Type B pancreatic cell (in vitro differentiated cells): ENCODE measurements at places on chromosomes 2 and 18.

DNA sequence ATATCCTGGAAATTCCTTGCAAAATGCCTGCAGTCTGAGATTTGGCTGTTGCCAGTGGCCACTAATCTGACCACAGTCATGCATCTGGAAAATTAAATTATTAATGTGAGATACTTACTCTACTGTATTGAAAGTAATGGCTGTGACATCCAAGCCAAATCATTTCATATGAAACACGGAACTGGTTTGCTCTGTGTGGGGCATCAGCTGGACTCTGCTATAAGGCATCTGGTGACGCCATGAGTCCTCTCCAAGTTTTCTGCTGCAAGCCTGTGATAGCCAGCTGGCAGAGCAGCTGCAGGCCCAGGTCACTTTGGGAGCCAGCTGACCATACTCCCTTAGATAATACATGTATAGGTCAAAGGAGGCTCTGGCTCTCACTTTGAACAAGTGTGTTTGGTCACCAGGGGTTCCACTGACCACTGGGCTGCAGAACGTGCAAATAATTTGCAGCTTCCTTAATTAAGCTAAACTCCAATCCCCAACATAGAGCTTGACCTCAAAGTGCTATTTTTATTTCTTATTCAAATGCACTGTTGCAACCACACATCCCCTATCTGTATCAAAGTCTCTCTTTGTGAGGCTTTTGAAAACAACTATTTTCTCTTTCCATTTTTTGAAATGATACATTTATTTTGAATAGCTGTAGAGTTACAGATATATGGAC, 152.9 kb downstream of the NCKAP5 start:
- DNase-seq = no peak

GRCh38 chr2:97011977-97012569, 25.7 kb upstream of the FAM178B start:
- no peak for DNase-seq

DNA sequence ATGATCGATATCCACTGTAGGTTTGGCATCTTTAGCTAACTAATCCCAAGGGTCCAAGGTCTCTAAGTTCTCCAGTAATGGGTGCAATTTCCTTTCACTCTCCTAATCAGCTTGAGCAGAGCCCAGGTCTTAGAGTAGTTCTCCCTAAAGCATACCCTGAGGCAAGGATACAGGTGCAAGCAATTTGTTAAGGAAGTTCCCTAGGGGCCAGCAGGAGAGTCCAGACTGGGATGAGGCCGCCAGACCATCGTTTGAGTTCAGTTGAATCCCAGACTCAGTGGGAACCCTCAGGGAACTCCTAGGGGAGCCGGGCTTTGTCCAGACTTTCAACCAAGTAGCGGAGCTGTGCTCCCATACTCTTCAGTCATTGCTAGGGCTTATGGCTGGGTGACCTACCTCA, 835.4 kb upstream of the CDH2 start:
- no peak for DNase-seq

- peak; percentile 43 for DNase-seq
Observed at GRCh38 chr18:13550418-13551304, 175.7 kb downstream of the FAM210A start.

GRCh38 chr2:224946895-224947294, 95.4 kb downstream of the DOCK10 start:
- DNase-seq = no peak

DNA sequence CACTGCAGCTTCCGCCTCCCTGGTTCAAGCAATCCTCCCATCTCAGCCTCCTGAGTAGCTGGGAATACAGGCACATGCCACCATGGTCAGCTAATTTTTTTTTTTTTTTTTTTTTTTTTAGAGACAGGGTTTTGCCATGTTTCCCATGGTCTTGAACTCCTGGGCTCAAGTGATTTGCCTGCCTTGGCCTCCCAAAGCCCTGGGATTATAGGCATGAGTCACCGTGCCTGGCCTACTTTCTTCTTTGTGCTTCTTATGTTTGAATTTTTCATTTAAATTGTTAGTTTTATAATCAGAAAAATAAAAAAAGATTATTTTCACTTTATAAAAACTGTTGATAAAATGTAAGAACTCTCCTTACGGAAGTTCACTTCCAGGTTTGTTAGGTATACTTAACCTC, 101.5 kb upstream of the LPIN2 start:
- DNase-seq = no peak

DNA sequence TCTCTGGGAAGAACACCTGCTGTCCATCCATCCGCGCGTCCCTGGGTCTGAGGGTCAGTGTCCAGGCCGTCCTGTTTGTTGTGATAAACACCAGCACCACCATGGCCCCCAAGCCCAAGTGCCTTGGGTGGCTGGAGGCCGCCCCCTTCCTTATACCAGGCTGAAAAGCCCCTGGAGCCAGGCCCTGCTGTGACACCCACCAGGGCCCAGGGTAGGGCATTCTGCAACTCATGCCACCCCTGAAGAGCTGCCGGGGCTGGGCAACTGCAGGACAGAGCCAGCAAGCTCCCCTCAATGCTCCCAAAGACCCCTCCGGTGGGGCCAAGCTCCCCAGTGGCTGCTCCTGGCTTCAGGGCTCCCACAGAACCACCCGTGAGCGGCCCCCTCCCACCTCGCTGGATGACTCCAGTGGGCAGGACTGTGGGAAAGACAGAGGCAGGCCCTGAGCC, 31.9 kb upstream of the SNED1 start:
- no peak for DNase-seq

DNA sequence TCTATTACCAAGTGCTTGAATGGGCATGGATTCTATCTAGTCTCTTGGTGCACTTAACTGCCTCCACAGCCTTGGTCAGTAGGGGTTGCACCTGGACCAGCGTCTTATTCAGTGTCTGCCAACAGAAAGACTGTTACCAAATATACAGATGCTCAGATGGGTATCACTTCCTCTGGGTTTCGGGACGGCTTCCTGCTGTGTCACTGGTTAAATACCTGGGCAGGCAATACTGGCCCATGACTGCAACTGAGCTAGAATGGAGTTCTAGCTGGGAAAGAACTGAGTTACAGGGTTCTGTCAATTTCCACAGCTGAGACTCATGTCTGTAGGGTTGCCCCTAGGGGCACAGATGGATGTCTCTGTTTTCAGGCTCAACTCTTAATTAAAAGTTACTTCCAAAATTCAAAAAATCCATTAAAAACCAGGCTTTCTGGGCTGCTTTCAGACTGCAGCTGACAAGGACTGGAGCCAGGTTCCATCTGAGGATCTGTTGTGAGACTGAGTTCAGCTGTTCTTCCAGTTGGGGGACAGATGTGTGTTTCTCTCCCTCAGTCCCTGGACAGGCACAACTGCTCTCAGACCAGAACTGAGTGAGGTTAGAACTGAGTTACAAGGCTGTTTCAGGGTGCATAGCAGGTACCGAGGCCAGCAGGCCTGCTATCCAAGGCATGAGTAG, 789.6 kb upstream of the SLC8A1 start:
- no peak for DNase-seq

DNA sequence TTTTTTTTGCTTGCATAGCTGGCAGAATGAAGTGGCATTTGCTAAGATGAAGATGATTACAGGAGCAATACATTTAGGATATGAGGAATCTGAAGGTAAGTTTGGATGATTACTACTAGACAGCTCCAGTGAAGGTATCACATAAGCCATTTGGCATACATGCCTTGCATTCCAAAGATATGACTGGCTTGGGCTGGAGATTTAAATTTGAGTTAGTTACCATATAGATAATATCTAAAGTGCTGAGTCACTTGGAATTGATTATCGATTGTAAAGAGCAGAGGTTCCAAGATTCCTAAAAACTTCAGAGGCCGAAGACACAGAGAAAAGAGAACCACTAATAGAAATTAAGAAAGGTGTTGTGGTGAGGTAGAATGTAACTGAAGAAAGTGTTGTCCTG, 1026.4 kb downstream of the DSC3 start:
- DNase-seq = no peak

DNA sequence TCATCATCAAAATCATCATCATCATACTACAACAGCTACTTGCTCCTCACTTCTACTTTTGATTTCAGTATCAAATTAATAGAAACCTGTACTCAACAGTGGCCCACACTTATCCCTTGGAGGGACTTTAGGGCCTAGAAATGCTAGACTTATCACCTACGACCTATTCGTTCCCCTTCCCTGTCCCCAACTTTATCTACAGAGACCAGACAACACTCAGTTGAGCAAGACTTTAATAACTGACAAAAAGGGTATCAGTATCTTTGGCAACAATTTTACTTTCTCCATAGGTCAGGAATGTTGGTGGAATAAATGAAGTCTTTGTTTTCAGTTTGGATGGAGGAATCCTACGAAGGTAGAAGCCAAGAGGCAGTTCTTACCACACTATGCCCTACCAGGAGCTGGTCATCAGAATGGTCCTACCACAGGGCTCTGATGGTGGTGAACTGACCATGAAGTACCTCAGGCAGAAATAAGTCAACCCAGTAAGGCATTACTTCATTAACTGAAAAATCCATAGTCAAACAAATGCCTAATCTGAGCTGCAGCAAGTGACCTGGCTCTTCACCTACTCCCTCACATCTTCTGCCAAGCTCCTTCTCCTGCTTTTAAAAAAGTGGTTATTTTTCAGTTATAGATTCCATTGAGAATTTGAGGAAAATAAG, 26.6 kb downstream of the MBD2 start:
- no peak for DNase-seq

DNA sequence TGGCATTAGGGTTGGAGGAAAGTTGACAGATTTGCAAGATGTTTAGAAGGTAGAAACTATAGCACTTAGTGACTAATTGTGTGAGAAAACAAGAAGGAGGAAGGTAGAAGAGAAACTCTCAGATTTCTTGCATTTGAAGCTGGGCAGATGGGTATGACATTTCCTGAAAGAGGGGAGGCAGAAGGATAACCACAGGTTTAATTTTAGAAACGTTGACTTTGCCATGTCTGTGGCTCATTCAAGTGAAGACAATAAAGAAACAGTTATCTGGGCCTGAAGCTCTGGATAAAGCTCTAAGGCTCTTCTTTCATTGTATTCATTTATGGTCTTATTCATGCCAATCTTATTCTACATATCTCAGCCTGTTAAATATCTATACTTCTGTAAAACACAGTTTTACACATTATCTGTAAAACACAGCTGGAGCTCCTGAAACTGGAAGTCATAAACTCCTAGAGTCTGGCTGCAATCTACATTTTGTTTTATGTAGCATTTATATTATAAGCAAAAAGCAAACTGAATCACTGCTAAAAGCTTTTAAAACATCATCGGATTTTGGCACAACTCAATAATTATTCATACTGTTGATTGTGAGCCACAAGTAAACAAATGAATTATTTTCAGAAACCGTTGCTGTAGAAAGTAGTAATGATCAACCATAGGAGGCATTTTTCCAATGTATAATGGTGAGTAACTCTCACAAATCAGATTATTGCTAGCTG, 138.5 kb downstream of the RIT2 start:
- DNase-seq = no peak

- DNase-seq = no peak
Observed at GRCh38 chr2:7672027-7672684, 754.9 kb downstream of the RNF144A start.

GRCh38 chr2:226802573-226802972, 3.0 kb upstream of the IRS1 start:
- no peak for DNase-seq

DNA sequence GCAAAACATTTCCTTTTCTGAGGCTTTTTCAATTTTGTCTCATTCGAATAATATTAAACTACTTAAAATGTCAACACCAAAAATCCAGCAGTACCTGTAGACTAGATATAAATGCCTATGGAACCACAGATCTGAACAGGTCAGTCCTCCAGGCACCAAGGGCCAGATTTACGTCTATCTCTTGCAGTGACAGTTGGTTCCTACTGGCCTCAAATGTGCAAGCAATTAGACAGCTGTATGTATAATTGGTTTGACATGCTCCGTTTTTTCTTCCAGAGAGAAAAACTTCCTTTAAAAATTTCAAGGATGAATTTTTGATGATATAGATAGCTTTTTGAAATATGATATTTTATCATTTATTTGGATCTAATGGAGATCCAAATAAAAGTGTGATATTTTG, 443.8 kb upstream of the POU3F3 start:
- DNase-seq = no peak

DNA sequence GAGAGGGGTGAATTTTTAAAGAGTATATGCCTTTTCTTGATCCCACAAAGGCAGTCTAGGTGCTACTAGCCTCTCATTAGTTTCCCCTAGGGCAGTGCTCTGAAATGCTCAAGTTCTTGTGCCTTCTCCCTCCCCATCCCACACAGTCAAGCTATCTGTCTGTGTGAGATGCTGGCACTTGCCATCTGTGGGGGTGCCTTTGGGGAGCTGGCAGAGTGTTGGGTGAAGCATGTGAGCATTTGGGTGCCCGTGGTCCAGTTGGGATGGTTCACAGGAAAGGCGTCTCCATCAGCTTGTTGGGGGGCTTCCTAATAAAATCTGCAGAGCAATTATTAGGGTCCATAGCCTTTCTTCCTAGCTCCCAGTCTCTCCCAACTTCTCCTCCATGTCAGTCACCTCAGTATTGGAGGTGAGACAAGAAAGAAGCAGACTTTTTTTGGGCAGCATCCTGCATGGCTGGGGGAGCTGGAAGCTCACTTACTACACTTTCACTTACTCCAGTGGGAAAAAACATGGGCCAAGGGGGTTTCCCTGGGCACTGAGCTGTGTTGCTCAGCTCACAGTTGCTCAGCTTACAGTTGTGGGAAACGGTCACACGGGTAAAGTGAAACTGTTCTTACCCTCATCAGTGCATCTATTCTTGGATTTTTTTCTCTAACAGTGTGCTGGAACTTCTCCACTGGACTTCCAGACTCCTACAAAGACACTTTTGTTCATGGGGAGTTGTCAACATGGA, 29.3 kb downstream of the COLEC11 start:
- DNase-seq = no peak

GRCh38 chr2:21515903-21516302, 392.1 kb downstream of the TDRD15 start:
- DNase-seq = no peak

- DNase-seq = no peak
Observed at GRCh38 chr2:164015328-164016123, 279.7 kb upstream of the FIGN start.

- no peak for DNase-seq
Observed at GRCh38 chr2:125857971-125858794, 797.8 kb upstream of the GYPC start.

- DNase-seq = no peak
Observed at GRCh38 chr18:56652802-56653201, 1.6 kb downstream of the WDR7 start.

GRCh38 chr2:123999681-124000080, 25.4 kb upstream of the CNTNAP5 start:
- no peak for DNase-seq

DNA sequence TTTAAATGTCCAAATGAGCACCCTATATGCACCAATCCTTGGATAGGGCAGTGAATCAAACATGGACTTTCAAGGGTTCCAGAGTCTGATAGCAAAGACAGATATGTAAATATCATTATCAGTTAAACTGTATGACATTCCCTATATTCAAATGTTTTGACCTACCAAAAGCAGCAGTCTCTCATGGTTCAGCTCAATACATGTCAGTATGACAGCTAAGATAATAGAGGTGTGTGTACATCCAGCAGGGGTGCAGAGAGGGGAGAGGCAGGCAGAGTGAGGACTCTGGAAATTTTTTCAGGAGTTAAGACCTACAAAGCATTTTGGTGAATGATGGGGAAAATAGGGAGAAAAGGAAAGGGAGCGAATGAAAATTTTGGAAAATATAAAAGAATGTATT, 106.3 kb downstream of the MYO3B start:
- no peak for DNase-seq
